Activated naive CD4-positive, alpha-beta T cell treated with anti-CD3 and anti-CD28 coated beads, Interleukin-2, amount 50 U/mL, for 72 hours (primary cell): ENCODE measurements at places on chromosomes 1 and 21. TPM values are rescaled to one million over a fixed set of nuclear protein-coding genes. Genes with fewer than 3 reads are reported as not detected.

Gene CD5L
- not detected for total RNA-seq

Gene CYP4A22
- total RNA-seq: not detected

Gene BRDT
- 0.10 TPM for total RNA-seq

Gene DCST2
- 1.8 TPM for total RNA-seq

Gene ANKRD34A
- 9.1 TPM for total RNA-seq

Gene IL20
- not detected for total RNA-seq

Gene FASLG
- 7.2 TPM for total RNA-seq

Gene CELA3A
- total RNA-seq: not detected

Gene SYTL1
- 35.1 TPM for total RNA-seq

Gene RNF186
- total RNA-seq: not detected

Gene HIPK1
- 43.7 TPM for total RNA-seq

Gene KPRP
- not detected for total RNA-seq

Gene SELE
- total RNA-seq: not detected

Gene SGIP1
- not detected for total RNA-seq

Gene LRRC39
- 0.70 TPM for total RNA-seq

Gene SIPA1L2
- total RNA-seq: 10.8 TPM

Gene ZNF496
- total RNA-seq: 14.5 TPM

Gene SERTAD4
- total RNA-seq: not detected

Gene SLC26A9
- total RNA-seq: not detected

Gene NCAM2
- total RNA-seq: not detected

Gene IGSF5
- total RNA-seq: not detected

Gene KAZN
- 1.1 TPM for total RNA-seq

Gene LCE1B
- total RNA-seq: not detected

Gene SUSD4
- total RNA-seq: 1.2 TPM

Gene HPCA
- total RNA-seq: 0.87 TPM

Gene AKR1A1
- total RNA-seq: 153 TPM

Gene FAM131C
- total RNA-seq: 1.2 TPM

Gene CLEC20A
- not detected for total RNA-seq

Gene CKS1B
- 202 TPM for total RNA-seq

Gene CSF3R
- total RNA-seq: 1.5 TPM

Gene CYP4A11
- total RNA-seq: not detected

Gene LHX8
- not detected for total RNA-seq

Gene TNNT2
- total RNA-seq: not detected

Gene PLA2G2D
- total RNA-seq: not detected

Gene MEGF6
- 4.6 TPM for total RNA-seq

Gene CLDN19
- not detected for total RNA-seq
